Posterior vena cava (tissue), 2 donors: ENCODE measurements at places on chromosomes 5 and 9. TPM values are rescaled to one million over a fixed set of nuclear protein-coding genes. Genes with fewer than 3 reads are reported as not detected.

PTPN3 gene
- total RNA-seq, result 1.7 TPM

PCDHGA3 gene
- total RNA-seq, result 3.0 TPM

CERCAM gene
- 64.1 TPM for total RNA-seq

TMEM174 gene
- total RNA-seq, result not detected

SPOCK1 gene
- 100 TPM for total RNA-seq

GRCh38 chr5:172417983-172418630 is 36.2 kb downstream of the SH3PXD2B start:
- peak; percentile 97 for DNase-seq

- DNase-seq, result no peak
These were observed 29.9 kb upstream of the HMHB1 start for GRCh38 chr5:143781993-143782520.

GRCh38 chr5:143116814-143117213 is 286.7 kb downstream of the NR3C1 start:
- DNase-seq, result no peak

NR5A1 gene
- 0.14 TPM for total RNA-seq

DNA sequence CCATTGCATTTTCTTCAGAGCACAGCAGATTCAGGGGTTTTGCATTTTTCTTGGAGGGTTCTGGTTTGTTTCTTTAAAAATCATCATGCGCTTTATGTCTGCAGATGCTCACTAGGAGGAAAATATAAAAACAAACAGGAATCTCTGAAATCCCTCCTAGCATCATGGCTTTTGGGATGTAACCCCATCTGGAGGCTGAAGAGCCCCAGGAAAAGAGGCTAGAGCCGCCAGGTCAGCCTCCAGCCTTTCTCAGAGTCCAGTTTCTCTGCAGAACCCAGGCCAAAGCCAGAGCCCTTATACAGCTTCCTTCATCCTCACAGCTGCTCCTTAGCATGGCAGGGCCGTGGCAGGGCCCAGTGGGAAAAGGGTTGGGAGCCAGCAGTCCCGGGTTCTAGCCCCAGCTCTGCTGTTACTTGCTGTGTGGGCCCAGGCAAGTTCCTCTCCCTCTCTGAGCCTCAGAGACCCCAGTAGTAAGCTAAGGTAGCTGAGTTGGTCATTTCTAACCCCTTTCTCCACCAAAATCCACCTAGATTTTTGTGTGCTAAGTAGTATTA is 62.1 kb downstream of the PAX5 start:
- DNase-seq, result peak; percentile 58

CTXN3 gene
- total RNA-seq, result not detected

GRCh38 chr9:32487981-32488380 is 38.0 kb downstream of the RIGI start:
- no peak for DNase-seq

MCC gene
- 12.3 TPM for total RNA-seq

DNA sequence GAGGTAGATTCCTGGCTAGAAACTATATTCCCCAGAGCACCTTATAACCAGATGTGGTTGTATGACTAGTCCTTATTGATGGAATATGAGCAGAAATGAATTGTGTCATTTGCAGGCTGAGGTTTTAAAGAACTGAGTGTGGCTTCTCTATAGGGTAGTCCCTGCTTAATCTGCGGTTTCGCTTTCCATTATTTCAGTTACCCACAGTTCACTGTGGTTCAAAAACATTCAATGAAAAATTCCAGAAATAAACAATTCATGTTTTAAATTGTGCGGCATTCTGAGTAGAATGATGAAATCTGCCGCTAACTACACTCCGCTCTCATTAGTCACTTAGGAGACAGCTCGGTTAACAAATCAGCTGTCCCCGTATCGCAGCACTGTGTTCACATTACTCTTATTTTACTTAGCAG is 65.1 kb downstream of the ANKRD55 start:
- no peak for DNase-seq

TAF11L9 gene
- not detected for total RNA-seq

GRCh38 chr9:34744295-34745221 is 34.6 kb upstream of the CCL21 start:
- DNase-seq, result no peak

GRCh38 chr5:2187156-2187555 is 304.4 kb upstream of the IRX4 start:
- DNase-seq, result no peak

GRCh38 chr5:27830546-27830945 is 792.2 kb upstream of the CDH9 start:
- DNase-seq, result no peak

DAP gene
- total RNA-seq, result 102 TPM

RABGAP1 gene
- 75.4 TPM for total RNA-seq

PTPRD gene
- total RNA-seq, result 51.2 TPM

C9orf50 gene
- not detected for total RNA-seq

GRCh38 chr9:115204904-115205453 is 87.0 kb upstream of the TNC start:
- DNase-seq, result no peak

DNA sequence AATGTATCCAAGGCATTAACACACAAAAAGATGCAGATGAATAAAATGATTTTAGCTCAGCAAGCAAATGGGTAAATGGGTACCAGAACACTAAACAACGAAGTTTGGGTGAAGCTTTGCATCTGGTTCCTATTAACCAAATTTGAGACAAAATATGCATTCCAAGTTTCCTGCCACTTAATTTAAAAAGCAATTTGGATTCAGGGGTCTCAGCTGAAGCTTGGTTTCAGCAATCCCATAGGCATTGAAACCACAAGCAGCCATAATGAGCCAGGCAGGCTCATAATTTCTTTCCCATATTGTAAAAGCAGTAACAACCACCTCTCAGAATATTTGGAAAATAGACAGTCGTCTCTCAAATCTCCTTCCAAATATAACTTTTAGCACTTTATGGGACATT is 138.9 kb downstream of the NXNL2 start:
- DNase-seq, result no peak

PLGRKT gene
- total RNA-seq, result 27.6 TPM

DNA sequence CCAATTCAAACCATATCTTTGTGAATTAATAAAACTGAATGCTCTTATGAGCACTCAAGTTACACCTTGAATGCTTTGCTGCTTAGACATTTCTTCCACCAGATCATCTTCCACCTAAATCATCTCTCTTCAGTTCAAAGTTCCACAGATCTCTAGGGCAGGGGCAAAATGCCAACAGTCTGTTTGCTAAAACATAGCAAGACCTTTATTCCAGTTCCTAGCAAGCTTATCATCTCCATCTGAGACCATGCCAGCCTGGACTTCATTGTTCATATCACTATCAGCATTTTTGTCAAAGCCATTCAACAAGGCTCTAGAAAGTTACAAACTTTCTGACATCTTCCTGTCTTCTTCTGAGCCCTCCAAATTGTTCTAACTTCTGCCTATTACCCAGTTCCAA is 119.8 kb downstream of the GIN1 start:
- DNase-seq, result no peak

DNA sequence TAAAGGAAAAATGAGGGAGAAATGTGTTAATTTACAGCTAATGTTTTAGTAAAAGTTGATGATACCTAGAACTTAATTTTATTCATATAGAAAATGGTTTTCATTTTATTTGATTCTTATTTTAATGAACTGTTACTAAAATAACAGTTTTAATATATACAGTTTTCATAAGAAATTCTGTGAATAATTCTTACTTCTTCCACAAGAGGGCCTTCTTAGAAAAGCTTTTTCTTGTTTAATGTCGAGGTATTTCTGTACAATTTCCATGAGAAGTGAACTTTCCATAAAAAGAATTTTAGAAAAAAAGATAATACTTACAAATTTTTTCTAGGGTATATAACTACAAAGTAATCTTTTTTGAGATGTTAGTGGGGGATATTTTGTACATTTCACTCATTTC is 73.9 kb downstream of the KLF9 start:
- no peak for DNase-seq

DNA sequence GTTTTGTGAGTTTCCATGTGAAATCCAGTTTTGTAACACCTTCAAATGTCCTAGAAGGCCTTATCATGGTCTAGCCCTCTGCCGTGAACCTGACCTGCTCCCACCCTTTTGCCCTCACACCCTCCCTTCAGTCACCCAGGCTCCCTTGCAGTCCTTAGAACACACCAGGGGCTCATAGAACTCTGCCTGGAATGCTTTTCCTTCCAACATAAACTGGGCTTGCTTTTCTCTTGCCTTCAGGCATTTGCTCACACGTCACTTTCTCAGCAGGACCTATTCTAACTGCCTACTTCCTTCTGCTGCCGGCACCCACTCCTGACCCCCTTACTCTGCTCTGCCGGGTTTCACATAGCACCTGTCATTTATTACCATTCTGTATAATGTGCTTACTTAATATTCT is 111.9 kb downstream of the PDE8B start:
- DNase-seq, result no peak

GRCh38 chr5:140150201-140150600 is 24.5 kb downstream of the IGIP start:
- no peak for DNase-seq

ZNF462 gene
- total RNA-seq, result 25.7 TPM
